Esophagus squamous epithelium (tissue), 5 donors: ENCODE measurements at places on chromosomes 5 and 9.

- no peaks in the 10 kb centered on the region for H3K36me3 ChIP-seq
- H3K27me3 ChIP-seq, result no peaks in the 10 kb centered on the region
- H3K27ac ChIP-seq, result no peak overlapping the region
- DNase-seq, result no peak
- H3K4me3 ChIP-seq, result no peak overlapping the region
Measured at GRCh38 chr5:137218896-137219295, 280.2 kb downstream of the SPOCK1 start.

GRCh38 chr9:113807173-113808061 is 68.7 kb upstream of the ZNF618 start:
- DNase-seq, result no peak
- H3K4me3 ChIP-seq, result no peak overlapping the region
- H3K4me1 ChIP-seq, result peaks cover 6% of the 10 kb centered on the region
- no peaks in the 10 kb centered on the region for H3K36me3 ChIP-seq
- no peaks in the 10 kb centered on the region for H3K27me3 ChIP-seq
- no peak overlapping the region for H3K27ac ChIP-seq

DNA sequence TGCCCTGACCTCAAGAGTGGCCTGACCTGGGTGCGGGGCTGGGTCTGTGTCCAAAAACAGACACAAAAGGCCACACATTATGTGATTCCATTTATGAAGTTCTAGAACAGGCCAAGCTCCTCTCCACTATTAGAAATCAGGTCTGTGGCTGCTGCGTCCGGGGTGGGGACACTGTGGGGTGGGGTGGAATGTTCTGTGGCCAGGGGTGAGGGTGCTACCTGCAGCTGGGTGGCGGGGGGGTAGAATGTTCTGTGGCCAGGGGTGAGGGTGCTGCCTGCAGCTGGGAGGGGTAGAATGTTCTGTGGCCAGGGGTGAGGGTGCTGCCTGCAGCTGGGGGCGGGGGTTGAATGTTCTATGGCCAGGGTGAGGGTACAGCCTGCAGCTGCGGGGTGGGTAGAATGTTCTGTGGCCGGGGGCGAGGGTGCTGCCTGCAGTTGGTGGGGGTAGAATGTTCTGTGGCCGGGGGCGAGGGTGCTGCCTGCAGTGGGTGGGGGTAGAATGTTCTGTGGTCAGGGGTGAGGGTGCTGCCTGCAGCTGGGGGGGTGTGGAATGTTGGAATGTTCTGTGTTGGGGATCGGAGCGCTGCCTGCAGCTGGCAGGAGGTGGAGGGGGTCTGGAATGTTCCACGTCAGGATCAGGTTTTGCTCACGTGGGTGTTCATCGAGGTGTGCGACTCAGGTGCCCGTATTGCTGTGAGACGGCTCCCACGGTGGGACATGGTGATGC is 8.3 kb downstream of the LCN12 start:
- DNase-seq, result no peak
- no peak overlapping the region for H3K4me3 ChIP-seq
- no peaks in the 10 kb centered on the region for H3K27me3 ChIP-seq
- H3K4me1 ChIP-seq, result peaks cover 18% of the 10 kb centered on the region

- H3K36me3 ChIP-seq, result no peaks in the 10 kb centered on the region
- H3K27me3 ChIP-seq, result no peaks in the 10 kb centered on the region
- H3K27ac ChIP-seq, result no peak overlapping the region
- no peak overlapping the region for H3K4me3 ChIP-seq
- H3K4me1 ChIP-seq, result no peaks in the 10 kb centered on the region
Measured at GRCh38 chr9:120330031-120330430, 249.9 kb downstream of the CDK5RAP2 start.

DNA sequence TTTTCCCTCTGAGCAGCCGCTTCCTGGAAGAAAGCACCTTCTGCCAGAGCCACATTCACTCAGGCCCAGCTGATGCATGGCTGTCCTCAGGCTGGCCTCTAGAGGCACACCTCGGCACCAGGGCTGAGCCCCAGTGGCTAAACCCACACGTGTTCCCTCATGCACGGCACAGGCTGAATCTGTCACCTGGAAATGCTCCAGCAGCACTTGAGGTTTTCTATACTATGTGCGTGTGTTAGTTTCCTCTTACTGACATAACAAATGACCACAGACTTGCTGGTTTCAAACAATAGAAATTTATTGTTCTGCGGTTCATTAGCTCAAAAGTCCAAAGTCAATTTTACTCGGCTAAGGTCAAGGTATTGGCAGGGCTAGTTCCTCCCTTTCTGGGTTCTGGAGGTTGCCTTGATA is 141.4 kb downstream of the LRRC70 start:
- H3K4me1 ChIP-seq, result no peaks in the 10 kb centered on the region
- H3K27me3 ChIP-seq, result no peaks in the 10 kb centered on the region
- DNase-seq, result no peak
- H3K27ac ChIP-seq, result no peak overlapping the region
- H3K4me3 ChIP-seq, result no peak overlapping the region

- H3K4me1 ChIP-seq, result no peaks in the 10 kb centered on the region
- no peaks in the 10 kb centered on the region for H3K27me3 ChIP-seq
Measured at GRCh38 chr5:137470111-137470920, 28.8 kb downstream of the SPOCK1 start.

DNA sequence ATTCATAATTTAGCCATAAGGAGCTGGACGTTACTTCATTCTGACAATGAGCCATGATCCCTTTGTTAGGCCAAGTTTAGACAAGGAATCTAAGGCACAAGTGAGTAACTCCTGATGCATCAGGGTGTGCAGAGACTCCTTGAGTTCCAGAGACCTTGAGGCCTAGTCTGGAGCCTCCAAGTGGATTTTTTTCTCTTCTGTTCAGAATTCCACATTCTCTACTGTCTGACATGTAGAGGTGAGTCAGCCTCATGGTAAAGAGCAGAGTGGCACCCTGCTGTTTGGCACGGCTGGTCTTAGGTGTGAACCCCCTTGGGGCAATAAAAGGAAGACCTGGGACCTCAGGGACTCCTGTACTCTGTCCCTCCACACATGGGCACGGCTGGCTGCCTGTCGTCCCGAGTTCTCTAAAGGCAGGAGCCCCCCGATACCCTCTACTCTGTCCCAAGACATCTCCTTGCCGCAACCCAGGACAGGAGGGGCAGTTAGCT is 22.0 kb upstream of the TGFBI start:
- H3K27ac ChIP-seq, result peak overlapping the region; percentile 67
- H3K36me3 ChIP-seq, result no peaks in the 10 kb centered on the region
- peaks cover 16% of the 10 kb centered on the region for H3K4me1 ChIP-seq
- H3K4me3 ChIP-seq, result no peak overlapping the region

- no peaks in the 10 kb centered on the region for H3K36me3 ChIP-seq
- H3K27ac ChIP-seq, result peak overlapping the region; percentile 98
- H3K4me3 ChIP-seq, result peak overlapping the region; percentile 99
- peaks cover 29% of the 10 kb centered on the region for H3K4me1 ChIP-seq
- H3K27me3 ChIP-seq, result no peaks in the 10 kb centered on the region
Measured at GRCh38 chr5:61330341-61330844, 1.7 kb upstream of the ZSWIM6 start.

DNA sequence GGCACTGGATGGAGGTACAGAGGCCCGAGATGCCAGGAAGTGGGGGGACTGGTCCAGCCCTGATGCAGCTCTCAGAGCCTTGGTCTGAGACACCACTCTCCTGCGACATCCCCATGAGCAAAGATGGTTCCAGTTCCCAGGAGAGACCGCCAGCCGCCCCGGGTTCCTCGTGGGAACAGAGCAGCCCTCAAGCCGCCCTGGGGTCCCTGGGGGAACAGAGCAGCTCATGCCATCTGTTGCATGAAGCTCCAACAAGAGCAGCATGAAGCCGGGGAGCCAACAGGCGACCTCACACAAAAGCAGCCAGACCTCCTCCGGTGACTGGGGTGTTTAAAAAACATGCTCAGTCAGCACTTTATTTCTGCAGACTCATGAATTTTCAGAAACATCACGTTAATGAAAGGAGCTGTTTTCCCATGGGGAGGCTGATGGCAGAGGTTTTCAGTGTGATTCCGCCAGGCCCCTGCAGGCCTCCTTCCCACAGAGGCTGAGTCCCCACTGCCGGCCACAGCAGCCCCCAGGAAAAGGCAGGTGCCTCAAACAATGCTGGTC is 6.2 kb downstream of the SLC6A18 start:
- H3K27me3 ChIP-seq, result no peaks in the 10 kb centered on the region
- no peak overlapping the region for H3K4me3 ChIP-seq
- H3K36me3 ChIP-seq, result no peaks in the 10 kb centered on the region
- H3K27ac ChIP-seq, result no peak overlapping the region

DNA sequence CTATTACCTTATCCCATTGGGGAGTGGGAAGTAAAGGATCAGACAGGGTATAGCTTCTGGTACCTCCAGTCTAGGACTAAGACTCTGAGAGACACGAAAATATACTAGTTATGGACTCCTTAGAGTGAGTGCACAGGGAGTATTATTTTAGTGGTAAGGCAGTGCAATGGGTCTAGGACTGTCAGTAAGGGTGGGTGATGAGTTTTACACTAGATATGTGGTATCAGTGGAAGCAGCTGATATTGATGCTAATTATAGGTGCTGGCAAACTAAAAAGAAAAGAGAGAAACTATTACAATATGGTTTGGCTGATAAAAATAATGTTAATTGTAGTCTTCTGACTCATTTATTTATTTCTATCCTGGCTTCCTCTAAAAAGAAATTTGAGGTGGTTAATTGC is 118.6 kb downstream of the UNC13B start:
- no peaks in the 10 kb centered on the region for H3K4me1 ChIP-seq
- H3K36me3 ChIP-seq, result no peaks in the 10 kb centered on the region
- no peak for DNase-seq
- H3K4me3 ChIP-seq, result no peak overlapping the region
- H3K27me3 ChIP-seq, result no peaks in the 10 kb centered on the region
- H3K27ac ChIP-seq, result no peak overlapping the region

DNA sequence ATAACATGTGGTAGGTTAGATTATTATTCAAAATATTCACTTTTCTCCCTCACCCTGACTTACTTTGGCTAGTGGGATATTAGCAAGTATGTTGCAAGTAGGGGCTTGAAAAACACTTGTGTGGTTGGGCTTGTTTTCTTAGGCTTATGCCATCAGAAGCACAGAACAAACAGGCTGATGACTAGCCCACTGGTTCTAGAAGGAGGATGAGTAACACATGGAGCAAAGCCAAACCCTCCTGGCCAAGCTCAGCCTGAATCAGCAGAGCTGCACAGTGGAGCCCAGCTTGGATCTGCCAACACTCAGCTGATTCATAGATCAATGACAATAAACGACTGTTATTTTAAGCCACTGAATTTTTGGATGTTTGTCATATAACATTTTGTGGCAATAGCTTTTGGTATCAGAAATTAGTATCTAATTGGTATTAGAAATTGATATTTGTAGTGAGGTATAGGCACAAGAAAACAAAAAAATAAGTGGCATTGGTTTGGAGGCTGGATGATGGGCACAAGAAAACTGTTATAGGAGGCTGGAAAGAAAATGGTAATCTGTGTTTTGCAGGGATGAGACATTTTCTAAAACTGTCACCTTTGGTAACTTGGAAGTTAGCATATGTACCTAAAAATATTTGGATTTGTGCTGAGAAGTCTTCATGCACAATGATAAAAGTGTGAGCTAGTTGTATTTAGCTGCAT is 46.1 kb upstream of the ZBED3 start:
- no peaks in the 10 kb centered on the region for H3K36me3 ChIP-seq
- H3K27me3 ChIP-seq, result peaks cover 3% of the 10 kb centered on the region
- peak; percentile 13 for DNase-seq
- H3K27ac ChIP-seq, result peak overlapping the region; percentile 11
- H3K4me1 ChIP-seq, result peaks cover 18% of the 10 kb centered on the region
- H3K4me3 ChIP-seq, result no peak overlapping the region

GRCh38 chr9:136175616-136176197 is 29.2 kb downstream of the LHX3 start:
- no peaks in the 10 kb centered on the region for H3K36me3 ChIP-seq
- no peak overlapping the region for H3K4me3 ChIP-seq
- no peak overlapping the region for H3K27ac ChIP-seq
- H3K27me3 ChIP-seq, result peaks cover 86% of the 10 kb centered on the region

DNA sequence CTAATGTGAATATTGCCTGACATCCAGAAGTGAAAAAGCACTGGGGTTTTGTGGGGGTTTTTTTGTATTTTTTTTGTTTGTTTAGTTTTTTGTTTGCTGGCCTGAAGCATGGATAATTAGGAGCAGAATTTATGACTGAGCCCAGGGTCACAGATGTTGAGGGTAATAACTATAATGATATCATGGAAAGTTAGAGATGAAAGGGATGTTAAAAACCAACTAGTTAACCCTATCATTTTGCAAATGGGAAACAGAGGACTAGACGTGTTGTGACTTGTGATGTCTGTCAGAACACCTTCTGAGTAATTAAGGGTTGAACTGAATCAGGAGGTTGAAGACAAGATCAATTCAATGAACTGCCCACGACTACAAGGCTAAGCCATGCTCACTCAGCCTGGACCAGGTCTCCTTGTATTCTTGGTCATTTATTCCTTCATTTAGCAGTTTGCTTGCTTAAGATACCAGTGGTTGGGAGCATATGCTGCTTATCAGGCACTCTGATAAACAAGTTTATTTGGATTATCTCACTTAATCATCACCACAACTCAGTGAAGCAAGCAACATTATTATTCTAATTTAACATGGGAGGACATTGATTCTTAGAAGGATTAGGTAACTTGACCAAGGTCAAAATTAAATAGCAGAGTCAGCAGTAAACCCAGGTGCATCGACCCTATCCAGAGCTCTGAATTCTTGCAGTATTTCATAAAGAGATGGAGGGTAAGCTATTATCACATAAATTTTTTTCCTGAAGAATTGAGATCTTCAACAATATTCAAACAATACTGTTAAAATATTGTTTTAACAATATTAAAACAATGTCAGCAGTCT is 75.7 kb upstream of the PIK3R1 start:
- no peaks in the 10 kb centered on the region for H3K27me3 ChIP-seq
- no peaks in the 10 kb centered on the region for H3K36me3 ChIP-seq
- H3K4me3 ChIP-seq, result no peak overlapping the region
- no peak overlapping the region for H3K27ac ChIP-seq
- peaks cover 8% of the 10 kb centered on the region for H3K4me1 ChIP-seq
- no peak for DNase-seq

DNA sequence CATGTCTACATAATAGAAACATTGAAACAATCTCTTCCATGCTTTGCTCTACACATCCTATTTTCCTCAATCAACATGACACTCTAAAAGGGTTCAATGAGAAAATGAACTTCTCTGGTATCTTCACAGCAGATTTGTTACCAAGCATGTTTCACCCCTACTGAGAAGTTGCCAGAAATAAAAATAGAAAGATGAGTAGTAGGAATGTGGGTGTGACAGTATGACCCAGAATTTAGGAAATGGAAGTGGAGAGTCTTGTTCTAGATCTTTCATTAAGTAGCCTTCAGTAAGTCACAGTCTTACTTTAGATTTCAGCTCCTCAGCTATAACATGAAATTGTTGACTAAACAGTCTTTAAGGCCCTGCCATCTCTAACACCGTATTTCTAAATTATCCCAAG is 581.8 kb downstream of the EFNA5 start:
- H3K4me3 ChIP-seq, result no peak overlapping the region
- peaks cover 6% of the 10 kb centered on the region for H3K4me1 ChIP-seq

DNA sequence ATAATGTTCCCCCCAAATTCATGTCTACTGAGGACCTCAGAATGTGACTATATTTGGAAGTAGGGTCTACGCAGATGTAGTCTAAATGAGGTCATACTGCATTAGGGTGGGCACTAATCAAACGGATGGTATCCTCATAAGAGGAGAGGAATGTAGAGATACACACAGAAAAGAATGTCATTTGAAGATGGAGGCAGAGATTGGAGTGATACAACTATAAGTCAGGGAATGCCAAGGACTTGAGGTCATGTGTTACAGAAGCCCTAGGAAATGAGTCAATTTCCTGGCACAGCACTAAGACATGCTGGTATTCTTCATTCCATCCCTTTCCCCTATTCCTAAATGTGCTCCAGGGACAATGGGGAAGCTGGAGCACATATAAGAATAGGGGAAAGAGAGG is 758 bp upstream of the PDCD1LG2 start:
- H3K4me1 ChIP-seq, result peaks cover 33% of the 10 kb centered on the region
- no peak overlapping the region for H3K4me3 ChIP-seq
- no peaks in the 10 kb centered on the region for H3K36me3 ChIP-seq
- no peaks in the 10 kb centered on the region for H3K27me3 ChIP-seq
- DNase-seq, result no peak
- no peak overlapping the region for H3K27ac ChIP-seq
